Suppressor macrophage (primary cell): ENCODE measurements at places on chromosomes 11 and 22.
A peak's percentile ranks its signal among the peaks of the same experiment; 100 is the strongest.

- peak; percentile 16 for DNase-seq
These were observed 498.5 kb downstream of the NTM start for GRCh38 chr11:131868629-131869507.

- no peak for DNase-seq
These were observed 2.4 kb downstream of the GAS2L1 start for GRCh38 chr22:29308791-29309262.

DNA sequence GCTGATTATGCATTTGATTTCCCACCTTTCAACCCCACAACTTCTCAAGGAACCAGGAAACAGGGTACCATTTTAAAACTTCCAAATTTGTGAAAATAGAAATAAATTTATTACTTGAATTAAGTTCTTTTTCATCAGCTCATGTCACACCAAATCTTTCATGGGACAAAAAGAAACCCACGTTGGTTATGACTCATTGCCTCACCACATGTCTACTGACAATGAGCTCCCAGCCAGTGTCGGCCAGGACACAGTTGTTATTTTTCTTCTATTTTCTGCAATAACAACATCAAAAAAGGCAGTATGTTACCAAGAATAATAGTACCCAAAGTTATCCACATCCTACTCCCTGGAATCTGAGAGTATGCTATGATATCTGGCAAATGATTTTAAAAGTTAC is 17.3 kb downstream of the MS4A6A start:
- DNase-seq: peak; percentile 34

- DNase-seq: no peak
These were observed 5.0 kb upstream of the PPP6R2 start for GRCh38 chr22:50338042-50338573.
